Erythroblast (primary cell): ENCODE measurements at places on chromosomes 3 and 15.
A peak's percentile ranks its signal among the peaks of the same experiment; 100 is the strongest.

GRCh38 chr3:29619676-29620075 lies 338.8 kb downstream of the RBMS3 start:
- no peak for DNase-seq

- DNase-seq: no peak
These were observed 58.1 kb downstream of the CD200 start for GRCh38 chr3:112390783-112391641.

DNA sequence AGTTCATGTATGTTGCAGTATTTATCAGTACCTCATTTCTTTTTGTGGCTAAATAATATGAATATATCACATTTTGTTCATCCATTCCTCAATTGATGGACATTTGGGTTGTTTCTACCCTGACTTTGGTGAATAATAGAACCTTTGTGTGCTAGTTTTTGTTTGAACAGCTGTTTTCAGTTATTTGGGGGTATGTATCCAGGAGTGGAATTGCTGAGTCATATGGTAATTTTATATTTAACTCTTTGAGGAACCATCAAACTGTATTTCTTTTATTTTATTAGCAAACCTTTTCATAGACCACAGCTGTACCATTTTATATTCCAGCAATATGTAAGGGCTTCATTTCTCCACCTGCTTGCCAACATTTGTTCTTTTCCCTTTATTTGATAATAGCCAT lies 38.4 kb upstream of the RBM5 start:
- DNase-seq: no peak

- DNase-seq: no peak
These were observed 21.8 kb upstream of the PTX3 start for GRCh38 chr3:157414861-157415260.

DNA sequence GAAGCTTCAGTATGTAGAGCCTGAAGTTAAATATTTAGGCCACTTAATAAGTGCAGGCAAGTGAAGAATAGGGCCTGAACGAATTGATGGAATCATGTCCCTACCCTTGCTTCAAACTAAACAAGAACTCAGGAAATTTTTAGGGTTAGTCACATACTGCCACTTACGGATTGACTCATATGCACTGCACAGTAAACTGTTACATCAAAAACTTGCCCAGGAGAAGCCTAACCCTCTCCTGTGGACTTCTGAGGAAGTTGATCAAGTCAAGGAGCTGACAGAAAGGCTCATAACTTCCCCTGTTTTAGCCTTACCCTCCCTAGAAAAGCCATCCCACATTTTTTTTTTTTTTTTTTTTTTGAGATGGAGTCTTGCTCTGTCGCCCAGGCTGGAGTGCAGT lies 20.6 kb upstream of the KBTBD12 start:
- DNase-seq: no peak

DNA sequence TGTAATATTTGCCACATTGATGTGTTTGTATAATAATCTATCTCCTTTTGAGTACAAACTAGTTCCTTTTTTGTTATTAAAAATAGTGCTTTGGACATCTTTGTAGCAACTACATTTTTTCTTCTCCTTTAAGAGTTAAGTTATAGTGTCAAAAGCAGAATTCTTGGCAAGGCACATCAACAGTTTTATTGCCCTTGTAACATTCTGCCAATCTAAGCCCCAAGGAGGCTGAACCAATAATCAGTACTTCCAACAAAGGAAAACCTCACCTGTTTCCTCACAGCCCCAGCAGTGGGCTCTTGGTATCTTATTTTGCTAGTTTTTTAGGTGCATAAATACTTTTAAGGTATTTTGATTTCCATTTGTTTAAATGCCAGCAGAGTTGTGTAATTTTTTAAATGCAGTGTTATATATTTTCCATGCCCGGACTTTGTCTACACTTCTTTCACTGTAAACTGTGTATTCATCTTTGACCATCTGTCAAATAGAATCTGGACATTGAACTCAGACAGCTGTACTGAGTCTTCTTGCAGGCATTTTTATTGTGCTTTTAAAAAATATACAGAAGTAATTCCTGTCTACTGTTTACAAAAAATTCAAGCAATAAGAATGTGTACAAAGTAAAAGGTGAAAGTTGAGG lies 101.0 kb downstream of the MYLK start:
- DNase-seq: no peak

DNA sequence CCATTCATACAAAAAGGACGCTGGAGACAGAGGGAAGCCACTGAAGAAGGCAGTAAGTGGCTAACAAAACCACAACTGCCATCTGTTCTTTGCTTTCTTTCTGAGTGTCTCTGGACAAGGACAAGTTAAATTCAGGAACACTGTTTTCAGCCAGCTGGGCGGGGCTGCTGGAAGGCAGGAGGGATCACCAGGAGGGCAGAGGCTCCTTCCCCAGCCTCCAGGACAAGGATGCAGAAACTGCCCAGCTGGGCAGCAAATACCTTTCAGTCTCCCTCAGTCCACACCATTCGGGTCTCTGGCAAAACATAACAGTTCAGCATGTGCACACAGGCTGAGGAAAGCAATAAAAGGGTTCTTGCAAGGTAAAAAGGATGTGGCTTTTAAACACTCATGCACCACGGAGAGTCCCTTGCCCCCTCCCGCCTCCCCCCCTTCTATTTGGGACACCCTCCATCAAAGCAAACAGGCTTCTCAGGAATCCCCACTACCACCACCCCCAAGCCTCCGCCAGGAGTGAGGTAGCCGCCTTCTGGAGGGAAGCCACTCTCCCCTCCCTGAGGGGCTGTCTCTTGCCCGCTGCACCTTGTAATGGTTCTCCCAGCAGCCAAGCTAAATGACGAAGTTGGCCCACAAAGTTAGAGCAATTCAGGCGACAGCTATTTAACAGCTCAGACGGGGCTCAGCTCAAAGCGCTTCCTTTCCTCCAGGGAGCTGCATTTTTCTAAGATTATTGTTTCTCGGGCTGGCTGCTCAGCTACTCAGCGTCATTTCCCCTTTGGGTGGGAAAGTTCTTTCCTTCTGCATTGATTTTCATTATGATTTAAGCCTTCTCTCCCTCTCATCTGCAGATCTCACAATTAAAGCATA lies 3.8 kb downstream of the HEG1 start:
- no peak for DNase-seq

DNA sequence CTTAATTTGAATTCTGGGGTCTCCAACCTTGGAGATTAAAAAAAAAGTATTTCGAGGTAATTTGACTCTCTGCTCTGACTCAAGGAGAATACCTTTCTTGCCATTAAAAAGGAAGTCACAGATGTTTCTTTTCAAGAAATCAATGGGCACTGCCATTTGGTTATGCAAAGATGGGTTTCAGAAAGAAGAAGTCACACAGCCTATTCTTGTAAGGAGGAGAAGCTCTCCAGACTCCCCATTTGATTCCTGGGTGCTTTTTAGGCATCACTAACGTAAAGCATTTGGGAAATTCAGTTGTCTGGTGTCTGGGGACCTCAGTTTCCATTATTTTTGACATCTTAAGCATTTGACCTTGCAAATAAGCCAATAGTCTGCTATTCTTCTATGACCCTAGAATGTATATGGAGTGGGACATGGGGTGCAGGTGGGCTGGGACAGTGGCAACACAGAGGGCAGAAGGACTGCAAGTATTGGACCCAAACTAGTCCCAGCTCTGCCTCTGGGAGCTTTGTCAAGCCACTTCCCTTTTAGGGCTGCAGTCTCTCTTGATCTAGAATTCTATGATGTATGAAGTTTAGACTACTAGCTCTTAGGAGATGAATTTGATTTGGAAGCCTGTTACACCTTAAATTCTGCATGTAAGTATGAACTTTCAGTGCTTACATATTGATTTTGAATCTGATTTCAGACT lies 27.8 kb downstream of the IL5RA start:
- DNase-seq: no peak

- no peak for DNase-seq
These were observed 178.6 kb upstream of the LYSMD4 start for GRCh38 chr15:99911816-99912215.

DNA sequence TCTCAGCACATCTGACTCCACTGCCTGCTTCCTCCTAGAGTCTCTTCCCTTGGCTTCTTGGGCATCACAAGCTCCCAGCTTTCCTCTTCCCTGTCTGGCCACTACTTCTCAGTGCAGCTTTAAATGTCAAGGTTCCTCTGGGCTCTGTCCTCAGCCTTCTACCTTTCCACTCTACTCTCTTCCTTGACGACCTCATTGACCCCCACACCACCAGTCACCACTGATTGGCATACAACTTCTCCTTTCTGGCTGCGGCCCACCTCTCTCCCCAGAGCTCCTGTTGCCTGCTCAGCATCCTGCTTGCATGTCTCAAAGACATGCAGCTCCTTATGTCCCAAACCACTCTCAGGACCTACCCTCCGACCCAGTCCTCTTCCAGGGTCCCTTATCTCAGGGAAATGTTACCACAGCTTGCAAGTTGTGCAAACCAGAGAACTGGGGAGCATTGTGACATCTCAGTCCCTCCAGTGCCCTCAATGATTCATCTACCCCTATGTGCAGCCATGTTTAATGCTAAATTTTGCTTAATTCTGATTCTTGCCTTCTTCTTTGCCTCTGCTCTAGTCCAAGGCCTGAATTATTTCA lies 49.9 kb downstream of the TRPM1 start:
- no peak for DNase-seq

DNA sequence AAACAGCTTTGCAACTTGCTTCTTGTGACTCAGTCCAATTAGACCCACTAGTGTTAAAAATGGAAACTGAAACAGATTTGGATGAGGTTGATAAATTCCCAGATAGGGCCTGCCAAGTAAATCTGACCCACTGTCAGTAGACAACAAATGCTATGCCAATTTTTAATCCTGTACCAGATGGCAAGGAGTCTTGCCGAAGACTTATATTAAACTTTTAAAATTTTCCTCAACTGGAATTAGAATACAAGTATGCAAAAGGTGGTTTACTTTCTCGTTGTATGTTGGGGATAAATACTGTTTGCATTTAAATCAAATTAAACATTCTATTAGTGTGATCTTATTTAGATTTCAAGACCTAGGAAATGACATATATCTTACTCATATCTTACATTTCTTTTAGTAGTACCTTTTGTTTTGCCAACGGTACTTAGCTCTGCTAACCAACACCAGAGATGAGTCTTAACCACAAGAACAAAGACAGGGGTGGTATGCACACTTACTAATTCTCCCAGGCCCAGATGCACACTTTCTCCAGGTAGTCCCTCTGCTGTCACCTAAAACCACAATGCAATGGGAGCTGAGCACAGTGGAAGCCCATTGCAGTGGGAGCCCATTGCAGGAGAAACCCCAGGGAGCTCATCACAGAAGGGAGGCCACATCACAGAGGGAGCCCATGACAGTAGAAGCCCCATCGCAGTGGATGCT lies 77.8 kb downstream of the WWTR1 start:
- DNase-seq: no peak

DNA sequence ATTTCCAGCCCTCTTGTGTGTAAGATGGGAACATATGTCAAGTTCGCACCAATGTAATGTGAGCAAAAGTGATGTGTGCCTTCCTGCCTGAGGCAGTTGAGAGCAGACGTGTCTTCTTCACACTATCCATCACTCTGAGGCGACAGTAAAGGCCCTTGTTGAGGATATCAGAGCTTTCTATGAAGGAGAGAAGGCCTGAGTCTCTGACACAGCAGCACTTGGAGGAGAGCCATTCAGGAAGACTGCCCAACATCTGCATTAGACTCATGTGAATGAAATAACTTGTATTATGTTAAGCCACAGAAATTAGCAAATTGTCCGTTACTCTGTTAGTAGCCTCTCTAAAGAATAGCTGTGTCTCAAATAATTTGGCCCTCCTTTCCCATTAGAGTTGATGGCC lies 108.8 kb upstream of the CCDC54 start:
- no peak for DNase-seq

- no peak for DNase-seq
These were observed 25.5 kb downstream of the TBC1D2B start for GRCh38 chr15:78052001-78052401.

- no peak for DNase-seq
These were observed 157.2 kb downstream of the BBX start for GRCh38 chr3:107679921-107680320.

- no peak for DNase-seq
These were observed 52.4 kb downstream of the ANP32A start for GRCh38 chr15:68768321-68768720.

- no peak for DNase-seq
These were observed 16.2 kb downstream of the NEDD4 start for GRCh38 chr15:55977231-55977630.

DNA sequence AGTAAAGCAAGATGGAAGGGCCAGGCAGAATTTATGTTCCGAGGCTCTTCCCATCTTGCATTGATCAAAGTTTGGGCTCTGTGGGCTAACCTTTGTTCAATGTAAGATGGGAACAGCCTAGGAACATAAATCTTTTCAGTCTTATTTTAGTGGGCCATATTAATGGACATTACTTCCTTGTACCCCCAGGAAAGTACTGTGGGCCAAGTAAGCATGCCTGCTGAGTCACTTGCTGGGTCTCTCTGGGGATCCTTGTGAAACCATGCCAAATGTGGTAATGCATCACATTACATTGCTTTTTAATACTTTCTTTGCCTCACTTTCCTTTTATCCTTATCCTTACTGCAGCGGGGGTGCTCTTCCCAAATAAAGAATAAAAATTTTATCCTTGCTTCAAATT lies 349.5 kb upstream of the POU1F1 start:
- DNase-seq: no peak

DNA sequence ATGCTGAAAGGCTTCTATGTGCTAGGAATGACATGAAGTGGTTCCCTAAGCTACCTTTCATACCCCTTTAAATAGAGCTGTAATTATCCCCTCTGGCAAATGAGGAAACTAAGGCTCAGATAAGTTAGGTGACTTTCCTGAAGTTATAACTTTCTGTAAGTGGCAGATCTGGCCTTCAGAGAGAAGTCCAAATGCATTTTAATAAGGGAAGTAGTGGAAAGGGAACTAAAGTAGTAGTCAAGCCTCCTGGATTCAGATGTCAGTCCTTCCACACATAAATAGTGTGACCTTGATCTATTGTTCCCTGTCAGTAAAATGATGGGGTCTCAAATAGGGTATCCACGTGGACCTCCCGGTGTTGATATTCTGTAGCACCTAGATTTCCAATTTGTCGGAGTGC lies 277.7 kb downstream of the EDEM1 start:
- no peak for DNase-seq

GRCh38 chr3:167710552-167710951 lies 24.1 kb downstream of the PDCD10 start:
- DNase-seq: no peak

- DNase-seq: no peak
These were observed 9.1 kb downstream of the HDGFL3 start for GRCh38 chr15:83198476-83198875.

DNA sequence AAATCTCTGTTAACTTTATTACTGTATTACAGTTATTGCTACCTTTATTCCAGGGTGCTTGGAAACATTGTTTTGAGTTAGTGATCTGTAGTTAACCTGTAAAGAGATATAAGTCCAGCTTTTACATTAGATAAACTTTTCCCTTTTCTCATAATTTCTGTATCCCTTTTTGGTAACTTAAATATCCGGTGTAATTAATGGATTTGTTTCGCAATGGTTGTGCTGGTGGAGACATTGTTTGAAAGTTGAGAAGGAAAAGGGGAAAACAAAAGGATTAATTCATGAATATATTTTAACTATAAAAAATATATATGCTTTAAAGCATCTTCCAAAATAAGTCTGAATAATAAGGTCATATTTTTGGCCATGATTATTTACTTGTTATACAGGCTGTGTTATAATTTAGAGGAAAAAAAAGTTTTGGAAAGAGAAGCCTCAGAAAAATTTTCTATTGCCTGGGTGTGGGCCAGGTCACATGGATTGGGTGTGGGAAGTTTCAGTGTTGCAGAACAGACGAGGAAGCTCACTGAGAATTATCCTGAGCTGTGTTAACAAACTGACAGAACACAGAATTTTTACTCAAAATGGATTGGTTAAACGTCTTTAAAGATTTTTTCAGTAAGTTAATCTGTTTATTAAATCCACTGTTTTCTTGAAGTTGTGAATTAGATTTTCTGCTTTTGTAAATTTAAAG lies 27.7 kb upstream of the IL20RB start:
- peak; percentile 23 for DNase-seq

- peak; percentile 15 for DNase-seq
These were observed 26.5 kb downstream of the PLSCR1 start for GRCh38 chr3:146517684-146518435.
